ENCODE measurements at places on chromosomes 11 and 22. TPM values are rescaled to one million over a fixed set of nuclear protein-coding genes. Genes with fewer than 3 reads are reported as not detected.

Gene GTF2H1
- total RNA-seq = 61.3 TPM

Gene TRIOBP
- 138 TPM for total RNA-seq

Gene SPON1
- total RNA-seq = 44.4 TPM

- H3K4me3 ChIP-seq = no peak overlapping the region
- H3K36me3 ChIP-seq = no peaks in the 10 kb centered on the region
- DNase-seq = no peak
- H3K27ac ChIP-seq = no peak overlapping the region
- no peaks in the 10 kb centered on the region for H3K4me1 ChIP-seq
Observed at GRCh38 chr11:57196596-57196995, 14.8 kb downstream of the LRRC55 start.

DNA sequence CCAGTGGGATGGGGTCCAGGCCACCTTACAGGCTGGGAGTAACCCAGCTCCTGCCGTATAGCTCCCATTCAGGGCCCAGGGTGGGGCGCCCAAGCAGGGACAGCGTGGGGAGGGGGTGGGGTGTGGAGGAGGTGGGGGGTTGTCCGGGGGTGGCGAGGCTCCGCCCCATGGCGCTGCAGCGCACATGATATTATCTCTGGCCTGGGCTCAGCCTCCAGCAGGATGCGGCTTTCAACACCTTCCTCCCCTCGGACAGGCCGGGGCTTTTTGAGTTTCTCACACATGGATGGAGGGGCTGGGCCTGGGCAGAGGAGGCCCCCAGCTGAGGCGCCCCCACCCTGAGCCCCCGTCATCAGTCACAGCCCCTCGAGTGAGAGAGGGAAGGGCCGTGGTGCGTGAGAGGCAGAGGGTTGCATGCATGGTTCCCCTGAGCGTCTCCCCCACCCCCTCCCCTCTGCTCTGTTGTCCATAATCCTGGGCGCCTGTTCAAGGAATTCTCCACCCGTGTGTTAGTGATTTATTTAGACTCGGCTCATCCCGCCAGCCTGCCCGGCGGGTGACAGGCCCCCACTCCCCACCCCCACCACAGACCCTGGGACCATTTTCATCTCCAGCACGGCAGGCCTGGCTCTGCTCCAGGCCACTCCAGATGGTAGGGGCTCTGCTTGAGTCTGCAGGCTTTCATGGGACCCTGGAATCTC lies 44.9 kb downstream of the WNT11 start:
- no peaks in the 10 kb centered on the region for H3K36me3 ChIP-seq
- DNase-seq = no peak
- H3K4me3 ChIP-seq = no peak overlapping the region
- peaks cover 6% of the 10 kb centered on the region for H3K4me1 ChIP-seq
- no peaks in the 10 kb centered on the region for H3K27me3 ChIP-seq
- H3K27ac ChIP-seq = no peak overlapping the region

DNA sequence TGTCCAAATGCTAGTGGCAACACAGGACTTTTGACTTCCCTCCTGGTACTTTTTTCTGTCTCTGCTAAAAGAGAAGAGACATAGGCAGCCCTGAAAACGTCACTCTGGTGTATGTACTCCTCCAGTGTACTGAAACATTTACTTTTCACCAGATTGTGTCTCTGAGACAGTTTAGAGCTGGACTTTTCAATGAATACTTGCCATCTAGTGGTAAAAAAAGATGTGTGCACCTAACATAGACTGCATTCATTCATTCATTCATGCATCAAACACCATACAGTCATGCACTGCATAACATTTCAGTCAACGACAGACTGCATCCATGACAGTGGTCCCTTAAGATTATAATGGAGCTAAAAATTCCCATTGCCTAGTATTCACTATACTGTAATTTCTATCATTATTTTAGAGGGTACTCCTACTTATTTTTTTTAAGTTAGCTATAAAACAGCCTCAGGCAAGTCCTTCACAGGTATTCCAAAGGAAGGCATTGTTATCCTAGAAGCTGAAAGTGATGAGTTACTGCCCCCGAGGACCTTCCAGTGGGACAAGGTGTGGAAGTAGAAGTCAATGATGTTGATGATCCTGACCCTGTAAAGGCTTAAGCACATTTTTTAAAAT lies 186.2 kb downstream of the SPON1 start:
- DNase-seq = no peak
- no peaks in the 10 kb centered on the region for H3K36me3 ChIP-seq
- H3K27ac ChIP-seq = no peak overlapping the region
- H3K4me3 ChIP-seq = no peak overlapping the region

DNA sequence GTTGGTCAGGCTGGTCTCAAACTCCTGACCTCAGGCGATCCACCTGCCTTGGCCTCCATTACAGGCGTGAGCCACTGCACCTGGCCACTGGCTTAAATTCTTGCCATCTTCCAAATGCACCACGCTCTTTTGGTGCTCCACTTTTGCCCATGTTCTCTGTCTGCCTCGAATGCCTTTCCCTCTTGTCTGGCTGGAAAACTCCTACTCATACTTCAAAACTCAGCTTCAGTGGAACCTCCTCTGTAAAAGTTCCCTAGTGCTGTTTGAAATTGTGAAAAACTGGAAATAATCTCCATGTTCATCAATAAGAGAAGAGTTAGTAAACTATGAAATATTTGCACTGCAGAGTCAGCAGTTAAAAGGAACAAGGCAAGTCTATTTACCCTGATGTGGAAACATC lies 11.5 kb downstream of the VWCE start:
- DNase-seq = no peak
- no peak overlapping the region for H3K27ac ChIP-seq
- no peaks in the 10 kb centered on the region for H3K36me3 ChIP-seq
- H3K4me1 ChIP-seq = no peaks in the 10 kb centered on the region
- H3K27me3 ChIP-seq = no peaks in the 10 kb centered on the region
